AG04450 (cell line): ENCODE measurements at places on chromosomes 16 and 17.

GRCh38 chr16:67552476-67552875, 9.8 kb upstream of the CTCF start:
- DNase-seq, result no peak

DNA sequence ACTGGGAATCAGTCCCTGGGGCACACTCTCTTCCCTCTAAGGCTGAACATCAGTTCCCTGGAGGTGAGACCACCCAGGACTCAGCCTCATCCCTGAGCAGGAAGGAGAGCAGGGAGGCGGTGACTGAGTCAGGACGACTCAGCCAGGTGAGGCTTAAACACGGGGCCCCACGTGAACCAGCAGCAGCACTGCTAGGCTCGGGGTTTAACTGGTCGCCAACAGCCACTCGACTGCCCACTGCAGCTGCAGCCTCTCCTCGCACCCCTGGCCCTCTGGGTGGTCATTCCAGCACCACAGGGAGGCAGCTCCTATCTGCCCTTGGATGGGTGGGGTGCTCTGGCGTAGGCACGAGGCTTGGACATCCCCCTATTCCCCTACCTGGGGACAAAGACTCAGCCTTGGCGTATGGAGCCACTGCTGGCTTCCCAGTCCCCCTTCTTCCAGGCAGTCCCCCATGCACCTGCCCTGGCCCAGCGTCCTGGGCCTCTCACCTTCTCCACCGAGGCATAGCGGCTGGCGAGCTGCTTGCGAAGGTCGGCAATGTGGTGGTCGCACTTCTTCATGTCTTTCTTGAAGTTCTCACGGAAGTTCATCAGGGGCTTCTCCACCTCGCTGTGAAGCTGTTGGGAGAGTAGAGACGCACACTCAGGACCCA, 21.2 kb upstream of the RCVRN start:
- no peak for DNase-seq

DNA sequence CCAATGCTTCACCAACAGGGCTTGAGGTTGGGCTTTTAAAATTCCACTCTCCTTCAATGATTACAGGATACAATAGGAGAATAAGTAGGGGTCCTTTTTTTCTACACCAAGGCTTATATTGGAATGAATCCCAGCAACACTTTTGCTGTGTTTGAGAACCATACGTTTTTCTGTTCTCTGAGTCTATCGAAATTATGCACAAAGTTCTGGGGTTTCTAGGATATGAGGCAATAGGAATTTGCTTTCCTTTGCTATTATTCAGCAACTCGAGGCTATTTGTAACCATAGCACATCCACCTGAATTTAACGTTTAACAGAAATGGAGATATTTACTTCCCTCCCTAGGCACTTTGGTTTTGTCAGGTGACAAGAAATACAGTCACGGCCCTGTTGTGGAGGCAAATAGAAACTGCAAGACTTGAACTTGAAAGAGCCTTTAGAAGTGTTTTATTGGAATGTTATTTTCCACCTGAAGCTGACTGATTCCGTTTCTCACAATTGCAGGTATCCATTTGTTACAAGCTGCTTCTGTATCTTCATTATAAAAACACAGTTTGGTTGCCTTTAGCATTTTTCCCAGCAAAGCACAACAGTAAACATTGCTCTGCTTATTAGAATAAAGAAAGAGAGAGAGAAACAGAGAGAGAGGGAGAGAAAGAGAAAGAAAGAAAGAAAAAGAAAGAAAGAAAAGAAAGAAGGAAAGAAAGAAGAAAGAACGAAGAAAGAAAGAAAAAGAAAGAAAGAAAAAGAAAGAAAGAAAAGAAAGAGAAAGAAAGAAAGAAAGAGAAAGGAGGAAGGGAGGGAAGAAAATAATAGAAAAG, 109.6 kb downstream of the HS3ST3A1 start:
- DNase-seq, result no peak

GRCh38 chr17:44501866-44502375, 1.3 kb downstream of the GPATCH8 start:
- DNase-seq, result no peak

GRCh38 chr17:71764505-71764904, 356.3 kb upstream of the SOX9 start:
- no peak for DNase-seq

GRCh38 chr17:1002771-1003555, 6.0 kb downstream of the TIMM22 start:
- peak; percentile 75 for DNase-seq

- DNase-seq, result no peak
These were observed 17.2 kb downstream of the CD300LB start for GRCh38 chr17:74513987-74514631.

GRCh38 chr17:18381953-18382245, 4.3 kb downstream of the EVPLL start:
- DNase-seq, result no peak

DNA sequence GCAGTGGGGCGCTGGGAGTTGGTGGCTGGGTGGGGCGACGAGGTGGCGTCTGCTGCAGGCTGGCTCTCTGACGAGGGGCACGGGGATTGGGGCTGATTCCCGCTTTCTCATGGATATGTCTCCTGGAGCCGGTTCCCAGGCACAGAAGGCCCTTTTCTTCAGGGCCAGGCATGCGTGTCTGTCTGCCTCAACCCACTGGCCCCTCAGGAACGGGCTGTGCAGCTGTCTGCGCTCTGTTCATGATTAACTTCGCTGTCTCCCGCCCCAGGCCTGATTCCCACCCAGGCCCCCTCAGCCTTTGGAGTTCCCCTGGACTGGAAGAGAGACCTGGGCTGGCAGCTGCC, 53.1 kb downstream of the RAP1GAP2 start:
- no peak for DNase-seq

GRCh38 chr17:83105512-83105911, 26.1 kb downstream of the METRNL start:
- no peak for DNase-seq

- DNase-seq, result no peak
These were observed 644.6 kb downstream of the WWOX start for GRCh38 chr16:78744099-78744498.

- DNase-seq, result no peak
These were observed 39.3 kb downstream of the CHD9 start for GRCh38 chr16:53094013-53094630.

- no peak for DNase-seq
These were observed 16.7 kb downstream of the RFFL start for GRCh38 chr17:35046740-35047283.

DNA sequence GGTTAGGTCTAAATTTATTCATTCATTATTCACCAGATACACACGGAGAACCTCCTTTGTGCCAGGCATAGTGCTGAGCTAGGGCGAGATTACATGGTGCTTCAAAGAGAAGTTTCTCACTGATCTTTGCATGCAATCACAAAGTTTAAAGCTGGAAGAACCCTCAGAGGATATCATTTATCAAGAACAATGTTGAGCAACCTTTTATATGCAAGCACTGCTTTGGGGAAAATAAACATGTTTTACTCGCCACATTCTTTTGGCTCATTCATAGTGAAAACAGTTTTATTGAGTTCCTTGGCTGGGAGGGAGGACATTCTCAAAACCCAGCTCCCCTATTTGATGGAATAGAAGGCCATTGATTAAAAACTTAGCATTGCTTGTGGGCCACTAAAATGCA, 49.8 kb upstream of the XYLT1 start:
- no peak for DNase-seq

DNA sequence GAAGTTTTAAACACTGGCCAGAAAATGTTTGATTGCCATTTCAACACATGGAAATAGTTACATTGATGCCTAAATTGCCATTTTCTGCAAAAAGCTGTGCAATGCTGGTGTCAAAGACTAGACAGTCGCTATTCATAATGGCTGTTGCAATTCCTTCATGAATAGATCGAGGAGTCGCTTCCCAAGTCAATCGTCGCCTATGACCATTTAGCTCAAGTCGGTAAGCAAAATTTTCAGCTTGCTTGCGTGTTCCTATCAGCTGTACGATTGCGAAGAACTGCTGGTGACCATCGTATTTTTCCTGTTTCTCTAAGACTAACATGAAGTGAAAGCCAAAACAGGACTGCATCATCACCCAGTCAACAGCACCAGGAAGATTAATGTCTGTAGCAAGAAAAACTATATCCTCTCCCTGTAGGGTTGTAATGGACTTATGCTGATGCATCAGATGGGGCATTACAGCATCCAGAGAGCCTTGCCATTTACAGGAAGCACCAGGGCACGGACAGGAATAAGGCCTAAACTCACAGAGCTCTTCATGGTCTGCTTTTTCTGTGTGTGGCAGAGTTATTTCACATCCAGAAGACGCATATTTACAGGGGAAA, 23.6 kb downstream of the SIAH1 start:
- DNase-seq, result no peak

DNA sequence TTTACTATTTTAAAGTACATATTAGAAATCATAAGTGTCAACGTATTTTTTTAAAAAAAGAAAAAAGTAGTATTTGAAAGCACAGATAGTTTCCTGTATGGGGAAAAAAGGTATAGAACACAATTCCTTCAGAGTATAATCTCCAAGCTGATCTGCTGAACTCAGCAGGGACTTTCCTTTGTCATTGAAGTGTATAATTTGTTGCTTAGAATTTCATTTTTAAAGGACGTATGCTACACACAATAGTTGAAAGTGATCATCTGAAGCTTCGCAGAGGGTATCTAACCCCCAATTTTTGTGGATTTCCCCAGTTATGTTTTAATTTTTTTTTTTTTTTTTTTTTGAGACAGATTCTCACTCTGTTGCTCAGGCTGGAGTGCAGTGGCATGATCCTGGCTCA, 20.2 kb upstream of the MAPT start:
- DNase-seq, result no peak

- DNase-seq, result no peak
These were observed 7.2 kb downstream of the DLX3 start for GRCh38 chr17:49987681-49988441.

- no peak for DNase-seq
These were observed 395.0 kb upstream of the SOX9 start for GRCh38 chr17:71725811-71726210.

GRCh38 chr16:14302031-14302398, 230.9 kb downstream of the MRTFB start:
- no peak for DNase-seq

DNA sequence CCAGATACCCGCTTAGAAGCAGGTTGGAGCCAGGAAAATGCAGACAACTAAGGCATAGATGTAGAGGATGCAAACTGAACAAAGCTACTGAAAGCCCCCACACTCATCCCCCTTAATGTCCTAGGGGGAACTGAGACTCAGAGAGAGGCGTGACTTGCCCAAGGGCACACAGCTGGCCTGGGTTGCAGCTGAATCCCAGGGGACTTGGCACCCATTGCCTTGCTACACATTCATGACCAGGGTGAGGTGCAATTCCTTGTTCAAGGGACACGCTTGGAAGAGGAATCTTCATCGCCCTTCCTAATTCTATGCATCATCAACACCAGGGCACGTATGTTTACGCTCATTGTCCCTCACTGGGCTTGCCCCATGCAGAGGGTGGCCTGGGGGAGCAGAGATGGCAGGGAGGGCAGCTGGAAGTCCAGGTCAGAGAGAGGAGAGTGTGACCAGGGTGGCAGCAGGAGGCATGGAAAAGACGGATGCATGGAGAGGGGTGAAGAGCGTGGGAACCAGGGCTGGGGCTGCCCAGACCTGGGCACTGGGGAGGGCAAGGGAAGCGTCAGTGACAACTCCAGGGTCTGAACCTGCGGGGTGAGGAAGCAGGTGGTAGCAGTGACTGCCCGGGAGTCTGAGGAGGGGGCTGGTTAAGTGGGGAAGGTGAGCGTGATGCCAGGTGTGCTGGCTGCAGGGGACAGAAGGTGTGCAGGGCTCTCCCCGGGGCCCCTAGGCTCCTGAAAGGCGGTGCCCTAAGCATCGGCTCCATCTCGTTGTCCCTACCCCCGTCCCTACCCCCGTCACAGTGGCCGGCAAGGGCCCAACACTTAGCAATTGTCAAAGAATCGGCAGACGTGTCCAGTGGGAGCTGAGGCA, 267.1 kb upstream of the TNRC6C start:
- DNase-seq, result no peak

DNA sequence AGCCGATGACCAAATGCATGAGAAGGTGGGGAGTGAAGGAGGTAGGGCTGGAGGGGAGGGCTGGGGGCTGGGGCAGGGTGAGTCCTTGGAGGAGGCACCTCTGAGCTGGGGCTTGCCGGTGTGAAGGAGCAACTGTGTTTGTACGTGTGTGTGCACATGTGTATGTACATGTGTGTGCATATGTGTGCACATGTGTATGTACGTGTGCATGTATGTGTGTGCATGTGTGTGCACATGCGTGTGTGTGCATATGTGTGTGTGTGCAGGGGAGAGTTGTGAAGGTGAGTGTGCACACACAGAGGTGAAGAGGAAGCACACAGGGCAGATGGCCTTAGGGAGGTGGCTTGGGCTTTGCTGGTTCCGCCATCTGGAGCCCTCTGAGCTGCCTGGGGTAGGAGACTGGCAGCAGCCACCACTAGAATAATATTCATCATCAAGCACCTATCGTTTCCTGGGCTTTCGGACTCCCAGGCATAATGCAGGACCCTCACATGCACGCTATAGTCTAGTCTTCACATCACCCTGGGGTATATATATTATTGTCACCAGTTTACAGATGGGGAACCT, 120.9 kb upstream of the CDC42EP4 start:
- DNase-seq, result no peak

DNA sequence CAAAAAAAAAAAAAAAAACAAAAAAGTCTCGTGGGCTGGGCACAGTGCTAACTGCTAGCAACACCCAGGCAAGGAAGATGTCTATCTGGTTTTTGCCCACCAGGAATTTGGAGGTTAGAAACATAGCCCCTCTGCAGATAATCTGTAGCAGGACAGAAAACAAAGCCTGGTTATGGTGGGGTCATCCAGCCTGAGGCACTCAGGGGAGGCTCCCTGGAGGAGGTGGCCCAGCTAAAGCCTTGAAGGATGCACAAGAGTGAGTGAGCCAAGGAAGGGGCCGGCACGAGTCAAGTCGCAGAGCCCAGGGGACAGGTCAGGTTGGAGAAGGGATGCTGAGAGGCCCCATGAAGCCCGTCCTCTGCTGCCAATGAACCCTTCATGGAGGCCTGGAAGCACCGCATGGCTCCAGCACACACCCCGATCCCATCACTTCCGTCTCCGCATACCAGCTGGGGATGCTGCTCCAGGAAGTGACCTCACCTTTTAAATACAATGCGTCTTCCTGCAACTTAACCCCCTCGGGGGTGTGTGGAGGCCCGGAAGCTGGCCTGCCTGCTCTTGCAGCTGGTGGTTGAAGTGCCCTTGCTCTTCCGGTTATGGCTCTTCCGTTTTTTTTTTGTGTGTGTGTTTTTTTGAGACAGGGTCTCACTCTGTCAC, 86.5 kb downstream of the ENGASE start:
- no peak for DNase-seq

DNA sequence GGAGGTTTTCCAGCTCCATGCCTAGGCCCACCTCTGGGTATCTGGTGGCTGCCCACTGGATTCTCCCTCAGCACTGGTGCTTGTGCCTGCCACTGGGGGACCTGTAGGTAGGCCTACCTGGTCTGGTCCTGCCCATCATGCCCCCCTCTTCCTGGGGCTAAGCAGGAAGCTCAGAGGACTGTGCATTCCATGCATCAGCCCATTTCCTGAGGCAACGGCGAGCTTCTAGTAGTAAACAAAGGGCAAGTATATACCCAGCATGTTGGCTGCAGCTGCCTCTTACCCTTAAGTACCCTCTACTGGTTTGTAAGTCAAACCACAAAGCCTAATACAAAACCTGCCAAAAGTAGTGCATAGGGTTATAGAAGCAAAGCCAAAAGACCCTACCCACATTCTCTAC, 37.5 kb downstream of the SDR42E1 start:
- no peak for DNase-seq
